ENCODE measurements at places on chromosomes 5 and 9. TPM values are rescaled to one million over a fixed set of nuclear protein-coding genes. Genes with fewer than 3 reads are reported as not detected.

DNA sequence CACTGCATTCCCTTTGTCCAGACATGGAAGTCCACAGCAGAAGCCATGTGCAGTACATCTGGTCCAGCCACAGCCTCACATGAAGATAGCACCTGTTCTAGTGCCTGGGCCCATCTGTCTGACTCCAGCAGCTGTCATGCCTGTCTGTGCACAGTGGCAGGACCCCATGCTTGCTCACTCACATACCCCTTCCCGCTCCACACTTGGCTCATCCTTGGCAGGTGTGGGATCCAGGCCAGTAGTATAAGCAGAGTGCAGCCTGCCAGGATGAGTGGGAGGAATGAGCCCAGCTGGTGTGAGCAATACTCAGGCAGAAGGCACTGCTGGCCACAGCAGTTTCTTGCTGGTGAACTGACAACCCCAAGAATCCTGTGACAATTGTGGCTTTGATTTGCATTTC, 168.0 kb downstream of the PRDM9 start:
- DNase-seq, result no peak
- no peaks in the 10 kb centered on the region for H3K4me1 ChIP-seq
- no peaks in the 10 kb centered on the region for H3K36me3 ChIP-seq
- no peaks in the 10 kb centered on the region for H3K27me3 ChIP-seq
- no peak overlapping the region for H3K27ac ChIP-seq

DNA sequence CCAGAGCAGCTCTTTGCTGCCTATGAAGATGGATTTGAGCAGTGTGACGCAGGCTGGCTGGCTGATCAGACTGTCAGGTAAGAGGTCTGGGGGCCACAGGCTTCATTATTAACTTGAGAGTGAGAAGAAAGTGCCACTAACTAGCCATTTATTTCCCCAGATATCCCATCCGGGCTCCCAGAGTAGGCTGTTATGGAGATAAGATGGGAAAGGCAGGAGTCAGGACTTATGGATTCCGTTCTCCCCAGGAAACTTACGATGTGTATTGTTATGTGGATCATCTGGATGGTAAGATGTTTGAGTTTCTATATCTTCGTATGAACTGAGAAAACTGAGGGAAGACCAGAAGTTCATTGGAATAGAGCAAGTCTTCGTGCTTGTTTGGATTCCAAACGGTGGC, 22.1 kb downstream of the VCAN start:
- no peak overlapping the region for H3K27ac ChIP-seq
- no peaks in the 10 kb centered on the region for H3K36me3 ChIP-seq
- no peaks in the 10 kb centered on the region for H3K27me3 ChIP-seq
- no peaks in the 10 kb centered on the region for H3K4me1 ChIP-seq

DNA sequence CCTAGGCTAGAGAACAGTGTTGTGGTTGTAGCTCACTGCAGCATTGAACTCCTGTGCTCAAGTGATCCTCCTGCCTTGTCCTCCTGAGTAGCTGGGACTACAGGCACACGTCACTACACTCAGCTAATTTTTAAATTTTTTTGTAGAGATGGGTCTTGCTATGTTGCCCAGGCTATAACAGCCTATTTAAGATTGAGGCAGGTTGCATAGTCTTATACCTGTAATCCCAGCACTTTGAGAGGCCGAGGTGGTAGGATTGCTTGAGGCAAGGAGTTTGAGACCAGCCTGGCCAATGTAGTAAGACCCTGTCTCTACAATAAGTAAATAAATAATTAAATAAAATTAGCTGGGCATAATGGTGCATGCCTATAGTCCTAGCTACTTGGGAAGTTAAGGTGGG, 79.9 kb downstream of the VPS13A start:
- DNase-seq, result no peak
- no peaks in the 10 kb centered on the region for H3K4me1 ChIP-seq
- no peak overlapping the region for H3K4me3 ChIP-seq
- no peaks in the 10 kb centered on the region for H3K27me3 ChIP-seq

- H3K4me1 ChIP-seq, result peaks cover 41% of the 10 kb centered on the region
- no peak overlapping the region for H3K27ac ChIP-seq
- H3K27me3 ChIP-seq, result no peaks in the 10 kb centered on the region
- no peaks in the 10 kb centered on the region for H3K36me3 ChIP-seq
These were observed 4.6 kb upstream of the ZNF474 start for GRCh38 chr5:122124766-122125165.

DNA sequence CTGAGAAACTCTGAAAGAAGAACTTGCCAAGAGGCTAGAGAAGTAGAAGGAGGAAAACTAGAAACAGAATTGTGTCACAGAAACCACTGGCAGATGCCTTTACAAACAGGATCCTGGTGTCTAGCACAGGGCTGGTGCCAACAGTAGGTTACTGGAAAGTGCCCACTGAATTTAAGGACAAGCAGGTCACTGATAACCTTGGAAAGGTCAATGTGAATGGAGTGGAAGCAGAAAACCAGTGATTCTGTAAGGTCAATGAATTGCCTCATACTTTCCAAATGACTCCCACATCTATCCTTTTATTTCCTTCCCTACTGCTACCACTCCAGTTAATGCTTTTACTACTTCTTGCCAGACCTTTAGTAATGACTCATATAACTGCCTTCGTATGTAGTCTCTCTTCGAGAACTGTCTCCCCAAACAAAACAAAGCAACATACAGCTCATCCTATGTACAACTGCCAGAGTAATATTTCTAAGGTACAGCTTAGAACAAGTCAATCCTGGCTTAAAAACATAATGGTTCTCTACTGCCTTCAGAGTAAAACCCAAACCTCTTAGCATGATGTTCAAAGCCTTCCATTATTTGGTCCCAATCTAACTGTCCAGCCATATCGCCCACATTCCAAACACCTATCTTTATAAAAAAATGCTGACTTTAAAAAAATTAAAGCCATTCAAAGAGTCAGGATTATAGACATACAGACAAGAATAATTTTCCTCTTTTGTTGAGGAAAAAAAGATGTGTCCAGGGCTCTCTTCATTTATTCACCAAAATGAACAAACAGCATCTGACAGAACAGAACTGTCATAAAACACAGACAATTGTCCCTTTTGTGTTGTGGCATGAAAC, 52.5 kb downstream of the NR3C1 start:
- H3K36me3 ChIP-seq, result no peaks in the 10 kb centered on the region
- no peak overlapping the region for H3K4me3 ChIP-seq
- H3K4me1 ChIP-seq, result peaks cover 95% of the 10 kb centered on the region
- no peak for DNase-seq
- no peaks in the 10 kb centered on the region for H3K27me3 ChIP-seq

DNA sequence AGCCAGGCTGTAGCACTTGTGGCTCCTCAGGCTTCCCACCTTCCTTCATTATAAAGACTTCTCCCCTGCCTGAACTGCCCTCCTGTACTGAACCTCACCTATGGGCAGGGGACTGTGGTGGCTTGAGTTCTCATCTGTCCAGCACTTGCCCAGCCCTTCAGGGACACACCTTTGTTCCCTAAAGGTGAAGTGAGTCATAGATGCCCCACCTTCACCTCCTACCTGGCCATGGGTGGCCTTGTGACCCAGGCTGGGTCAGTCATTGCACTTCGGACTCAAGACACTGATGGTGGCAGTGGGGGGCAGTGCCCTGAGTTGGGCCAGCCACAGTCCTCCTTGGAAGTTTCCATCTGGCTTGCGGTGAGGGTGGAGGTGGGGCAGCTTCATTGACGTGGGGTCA, 26.1 kb upstream of the PSD2 start:
- H3K27ac ChIP-seq, result no peak overlapping the region
- no peaks in the 10 kb centered on the region for H3K36me3 ChIP-seq
- no peak for DNase-seq
- H3K27me3 ChIP-seq, result peaks cover 7% of the 10 kb centered on the region
- H3K4me3 ChIP-seq, result no peak overlapping the region
- peaks cover 13% of the 10 kb centered on the region for H3K4me1 ChIP-seq

DNA sequence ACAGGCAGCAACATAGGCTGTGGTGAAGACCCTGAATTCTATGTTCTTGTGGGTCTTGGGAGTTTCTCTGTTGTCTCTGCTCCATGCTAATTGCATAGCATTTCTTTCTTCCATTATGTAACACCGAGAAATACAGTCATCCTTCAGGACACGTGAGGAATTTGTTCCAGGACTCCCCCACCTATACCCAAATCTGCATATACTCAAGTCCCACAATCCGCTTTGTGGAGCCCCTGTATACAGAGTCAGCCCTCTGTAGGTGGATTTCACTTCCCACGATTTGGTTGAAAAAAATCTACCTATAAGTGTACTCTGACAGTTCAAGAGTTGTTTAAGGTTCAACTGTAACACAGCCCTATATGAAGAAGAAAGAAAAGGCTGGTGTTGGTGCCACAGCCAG, 22.1 kb downstream of the ANKRD33B start:
- H3K36me3 ChIP-seq, result no peaks in the 10 kb centered on the region
- no peaks in the 10 kb centered on the region for H3K27me3 ChIP-seq
- H3K27ac ChIP-seq, result no peak overlapping the region
- DNase-seq, result no peak
- H3K4me1 ChIP-seq, result peaks cover 7% of the 10 kb centered on the region

DNA sequence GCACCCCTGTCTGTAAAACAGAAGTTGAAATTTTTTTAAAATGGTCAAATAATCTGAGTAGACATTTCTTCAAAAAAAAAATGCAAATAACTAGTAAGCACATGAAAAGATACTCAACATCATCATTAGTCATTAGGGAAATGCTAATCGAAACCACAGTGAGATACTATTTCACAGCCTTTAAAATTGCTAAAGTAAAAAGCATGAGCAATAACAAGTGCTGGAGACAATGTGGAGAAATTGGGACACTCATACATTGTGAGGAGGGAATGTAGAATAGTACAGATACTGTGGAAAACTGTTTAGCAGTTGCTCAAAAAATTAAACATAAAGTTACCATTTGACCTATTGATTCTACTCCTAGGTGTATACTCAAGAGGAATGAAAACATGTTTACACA, 58.4 kb upstream of the RUSC2 start:
- no peaks in the 10 kb centered on the region for H3K4me1 ChIP-seq
- H3K4me3 ChIP-seq, result no peak overlapping the region
- H3K27ac ChIP-seq, result no peak overlapping the region
- DNase-seq, result no peak
- no peaks in the 10 kb centered on the region for H3K27me3 ChIP-seq

DNA sequence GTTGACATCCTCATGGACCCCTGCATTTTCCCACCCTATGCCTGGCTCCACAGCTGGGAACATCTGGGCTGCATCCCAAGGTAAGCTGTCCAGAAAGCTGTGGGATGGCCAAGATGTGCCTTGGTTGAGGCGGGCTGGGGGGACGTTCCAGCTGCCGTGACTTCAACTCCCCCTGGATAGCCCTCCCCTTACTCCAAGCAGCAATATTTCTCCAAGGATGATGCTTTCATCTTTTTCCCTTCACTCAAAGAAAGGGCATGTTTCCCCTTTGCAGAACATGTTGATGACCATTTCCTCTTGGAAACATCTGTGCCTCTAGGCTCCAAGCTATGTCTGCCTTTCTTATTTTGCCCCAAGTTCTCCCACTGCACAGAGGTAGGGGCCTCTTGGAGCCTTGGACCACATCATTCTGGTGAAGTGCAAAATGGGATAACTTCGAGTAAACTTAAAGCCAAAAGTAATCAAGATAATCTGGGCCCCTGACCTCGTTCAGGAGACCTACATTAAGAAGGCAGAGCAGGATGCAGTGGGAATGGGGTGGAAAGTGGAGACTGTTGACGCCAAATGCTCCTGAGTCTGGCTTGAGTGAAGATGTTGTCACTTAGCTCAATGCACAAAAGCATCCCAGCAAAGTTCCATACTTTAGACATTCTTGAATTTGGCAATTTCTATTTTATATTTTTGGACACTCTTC, 175.2 kb downstream of the GAS1 start:
- H3K27me3 ChIP-seq, result no peaks in the 10 kb centered on the region
- no peaks in the 10 kb centered on the region for H3K4me1 ChIP-seq
- no peak overlapping the region for H3K27ac ChIP-seq
- no peaks in the 10 kb centered on the region for H3K36me3 ChIP-seq
- no peak overlapping the region for H3K4me3 ChIP-seq

- no peaks in the 10 kb centered on the region for H3K27me3 ChIP-seq
- no peaks in the 10 kb centered on the region for H3K4me1 ChIP-seq
- H3K4me3 ChIP-seq, result no peak overlapping the region
- H3K36me3 ChIP-seq, result no peaks in the 10 kb centered on the region
These were observed 720.7 kb downstream of the TLE1 start for GRCh38 chr9:80968611-80969010.

DNA sequence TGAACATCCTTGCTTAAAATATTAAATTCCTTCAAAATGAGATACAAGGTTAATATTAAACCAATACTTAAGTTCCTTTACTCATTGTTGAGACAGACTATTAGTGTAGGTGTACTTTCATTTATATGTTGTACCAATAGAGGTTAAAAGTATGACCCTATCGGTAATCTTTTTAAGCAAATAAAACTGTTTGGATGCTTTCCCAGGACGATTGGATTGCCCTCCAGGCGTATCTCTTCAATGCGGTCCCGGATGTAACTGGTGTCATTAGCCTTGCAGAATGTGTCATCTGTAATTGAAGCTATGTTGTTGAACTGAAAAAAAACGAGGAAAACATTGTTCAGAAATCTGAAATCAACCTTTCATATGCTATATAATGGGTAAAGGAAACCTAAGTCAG, 18.9 kb downstream of the OGN start:
- peaks cover 11% of the 10 kb centered on the region for H3K4me1 ChIP-seq
- no peaks in the 10 kb centered on the region for H3K27me3 ChIP-seq
- H3K4me3 ChIP-seq, result no peak overlapping the region
- DNase-seq, result no peak
- H3K27ac ChIP-seq, result peak overlapping the region; percentile 5

GRCh38 chr5:657570-657969, 35.6 kb downstream of the TPPP start:
- no peaks in the 10 kb centered on the region for H3K27me3 ChIP-seq
- no peak overlapping the region for H3K27ac ChIP-seq
- H3K36me3 ChIP-seq, result peaks cover 9% of the 10 kb centered on the region
- no peak overlapping the region for H3K4me3 ChIP-seq

DNA sequence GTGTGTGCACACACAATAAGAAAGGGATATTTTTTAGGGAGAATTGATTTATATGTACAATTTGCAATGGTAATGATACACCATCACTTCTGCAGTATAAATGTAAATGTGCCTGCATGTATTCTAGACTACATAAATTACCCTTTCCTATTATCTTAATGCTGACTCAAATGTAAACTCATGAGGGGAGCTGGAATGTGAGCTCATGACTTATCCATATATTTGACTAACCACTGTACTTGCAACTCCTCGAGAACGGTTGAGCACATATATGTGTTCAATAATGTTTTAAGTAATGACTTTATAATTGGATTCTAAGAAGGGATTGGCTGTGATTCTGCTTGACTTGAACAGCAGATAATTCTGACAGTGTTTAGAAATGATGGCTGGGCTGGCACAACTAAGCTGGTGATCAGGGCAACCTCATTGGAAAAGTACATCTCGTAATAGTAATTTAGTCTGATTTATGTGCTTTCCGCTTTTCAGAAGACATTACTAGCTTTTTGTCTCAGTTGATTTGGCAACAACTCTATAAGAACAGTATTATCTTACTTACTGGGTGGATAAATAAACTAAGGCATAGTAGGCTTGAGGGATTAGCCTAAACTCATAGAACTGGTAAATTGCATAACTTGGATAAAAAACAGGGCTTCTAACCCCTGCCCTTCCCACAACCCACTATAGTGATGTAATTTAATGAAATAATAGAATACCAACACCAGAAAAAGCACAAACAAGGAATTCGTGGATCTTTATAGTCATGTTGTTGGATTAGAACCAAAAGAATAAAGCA, 130.2 kb upstream of the SPEF2 start:
- DNase-seq, result no peak
- no peaks in the 10 kb centered on the region for H3K27me3 ChIP-seq
- no peaks in the 10 kb centered on the region for H3K4me1 ChIP-seq
- no peak overlapping the region for H3K27ac ChIP-seq

The FGF1 gene
- total RNA-seq, result 2.9 TPM

The TRPM6 gene
- total RNA-seq, result 1.7 TPM

The PFN3 gene
- total RNA-seq, result not detected

The PCDHB6 gene
- total RNA-seq, result 0.46 TPM

The LIFR gene
- total RNA-seq, result 85.0 TPM

The TLX3 gene
- not detected for total RNA-seq

The CCDC69 gene
- 341 TPM for total RNA-seq

The HSPB3 gene
- total RNA-seq, result 33.1 TPM

The TMEM252 gene
- not detected for total RNA-seq

The GBGT1 gene
- total RNA-seq, result 18.7 TPM

Measured in esophagus muscularis mucosa (tissue), 4 donors.